SK-N-SH (cell line): ENCODE measurements at places on chromosomes 3 and 15. TPM values are rescaled to one million over a fixed set of nuclear protein-coding genes. Genes with fewer than 3 reads are reported as not detected.

The EOGT gene
- polyA plus RNA-seq = 6.0 and 7.8 TPM in 2 replicates

The NMB gene
- polyA plus RNA-seq = 5.3 and 6.5 TPM in 2 replicates

The NR1I2 gene
- 0.03 TPM in 1 of 2 replicates, not detected in the other for polyA plus RNA-seq

The MAP2K5 gene
- 3.8 and 6.2 TPM in 2 replicates for polyA plus RNA-seq

DNA sequence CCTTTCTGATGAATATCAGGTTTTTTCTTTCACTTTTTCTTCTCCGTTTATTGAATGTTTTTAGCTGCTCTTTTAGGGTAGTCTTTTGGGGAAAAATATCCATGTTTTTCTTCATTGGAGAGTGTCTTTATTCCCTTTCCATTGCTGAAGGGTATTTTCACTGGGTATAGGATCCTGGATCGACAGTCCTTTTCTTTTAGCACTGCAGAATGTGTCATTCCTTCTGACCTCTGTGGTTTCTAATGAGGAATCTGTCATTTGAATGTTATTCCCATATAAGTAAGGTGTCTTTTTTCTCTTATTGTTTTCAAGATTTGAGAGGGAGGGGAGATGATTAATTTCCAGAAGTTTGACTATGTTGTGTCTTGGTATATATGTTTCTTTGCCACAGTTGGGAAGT is 96.8 kb downstream of the BBX start:
- no peak overlapping the region for H3K27ac ChIP-seq
- no peak for DNase-seq
- no peaks in the 10 kb centered on the region for H3K36me3 ChIP-seq
- H3K4me1 ChIP-seq = no peaks in the 10 kb centered on the region
- H3K27me3 ChIP-seq = no peaks in the 10 kb centered on the region
- H3K4me3 ChIP-seq = no peak overlapping the region

GRCh38 chr3:141378556-141378955 is 10.3 kb downstream of the ZBTB38 start:
- H3K27me3 ChIP-seq = no peaks in the 10 kb centered on the region
- no peak overlapping the region for H3K4me3 ChIP-seq
- H3K27ac ChIP-seq = no peak overlapping the region
- no peak for DNase-seq

GRCh38 chr3:184716622-184717398 is 4.9 kb upstream of the MAGEF1 start:
- peaks cover 14% of the 10 kb centered on the region; the same call in 1 of the 2 replicates for H3K4me1 ChIP-seq
- no peak overlapping the region for H3K4me3 ChIP-seq
- peak overlapping the region; percentile 81 for H3K27ac ChIP-seq
- H3K27me3 ChIP-seq = no peaks in the 10 kb centered on the region
- peak; percentile 48 for DNase-seq

DNA sequence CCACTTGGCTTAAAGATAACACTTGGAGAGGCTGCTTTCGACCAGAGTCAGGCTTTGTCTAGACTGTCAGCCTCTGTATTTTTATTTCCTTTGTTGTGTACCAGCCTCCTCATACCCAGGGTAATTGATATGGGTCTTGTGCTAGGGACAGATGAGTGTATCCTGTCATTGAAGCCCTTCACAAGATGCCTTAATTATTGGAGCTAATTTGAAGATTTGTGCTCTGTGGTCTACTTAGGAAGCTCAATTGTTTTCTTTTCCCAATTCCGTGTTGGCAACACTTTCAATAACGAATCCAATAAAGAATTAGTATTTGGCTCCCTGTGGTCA is 60.5 kb upstream of the DPH6 start:
- H3K4me3 ChIP-seq = no peak overlapping the region
- DNase-seq = no peak
- no peak overlapping the region for H3K27ac ChIP-seq
- no peaks in the 10 kb centered on the region for H3K36me3 ChIP-seq
- no peaks in the 10 kb centered on the region; the same call in 1 of the 2 replicates for H3K4me1 ChIP-seq
- H3K27me3 ChIP-seq = no peaks in the 10 kb centered on the region

GRCh38 chr15:80384432-80384831 is 19.8 kb upstream of the ARNT2 start:
- H3K27me3 ChIP-seq = no peaks in the 10 kb centered on the region
- no peaks in the 10 kb centered on the region for H3K36me3 ChIP-seq
- peak; percentile 30 for DNase-seq
- peaks cover 2% of the 10 kb centered on the region for H3K4me1 ChIP-seq
- H3K4me3 ChIP-seq = no peak overlapping the region
- no peak overlapping the region for H3K27ac ChIP-seq

GRCh38 chr15:75109021-75109735 is 85.8 kb downstream of the PPCDC start:
- H3K4me1 ChIP-seq = peaks cover 13% of the 10 kb centered on the region
- no peaks in the 10 kb centered on the region for H3K27me3 ChIP-seq
- H3K4me3 ChIP-seq = no peak overlapping the region
- H3K27ac ChIP-seq = no peak overlapping the region
- no peak for DNase-seq

DNA sequence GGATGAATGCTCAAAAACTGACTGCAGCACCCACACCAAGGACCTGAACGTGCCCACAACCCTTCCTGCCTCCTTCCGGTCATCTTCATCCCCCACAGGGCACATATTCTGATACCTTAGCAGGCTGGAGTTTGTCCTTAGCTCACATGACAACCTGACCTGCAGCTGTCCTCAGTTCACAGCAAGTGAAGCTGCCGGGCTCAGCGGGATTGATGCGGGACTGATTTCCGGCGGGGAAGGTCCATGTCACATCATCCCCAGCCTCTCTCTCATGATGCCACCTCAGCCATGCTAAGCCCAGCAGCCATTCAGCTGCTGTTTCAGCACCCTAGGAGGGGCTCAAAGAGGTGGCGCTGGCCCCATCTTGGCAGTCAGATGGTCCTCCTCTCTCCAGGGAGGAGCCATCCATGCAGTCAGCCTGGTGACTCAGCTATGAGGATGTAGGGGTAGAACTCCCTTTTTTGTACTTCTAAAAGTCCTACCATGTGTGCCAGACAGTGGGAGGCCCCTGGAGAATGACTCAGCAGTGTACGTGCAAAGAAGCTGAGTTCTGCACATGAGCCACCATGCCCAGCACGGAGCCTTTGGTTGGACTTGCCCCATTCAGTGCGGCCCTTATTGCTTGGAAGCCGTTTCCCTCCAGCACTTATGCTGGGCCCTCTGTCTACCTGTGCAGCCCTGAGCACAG is 9.5 kb downstream of the CA12 start:
- no peak overlapping the region for H3K4me3 ChIP-seq
- H3K36me3 ChIP-seq = no peaks in the 10 kb centered on the region
- DNase-seq = no peak
- H3K27me3 ChIP-seq = no peaks in the 10 kb centered on the region
- peaks cover 20% of the 10 kb centered on the region; the same call in 1 of the 2 replicates for H3K4me1 ChIP-seq
- peak overlapping the region; percentile 88 for H3K27ac ChIP-seq
